ENCODE measurements at places on chromosomes 7 and 10.
A peak's percentile ranks its signal among the peaks of the same experiment; 100 is the strongest.

GRCh38 chr7:45617166-45617565 is 43.0 kb downstream of the ADCY1 start:
- no peak for DNase-seq

DNA sequence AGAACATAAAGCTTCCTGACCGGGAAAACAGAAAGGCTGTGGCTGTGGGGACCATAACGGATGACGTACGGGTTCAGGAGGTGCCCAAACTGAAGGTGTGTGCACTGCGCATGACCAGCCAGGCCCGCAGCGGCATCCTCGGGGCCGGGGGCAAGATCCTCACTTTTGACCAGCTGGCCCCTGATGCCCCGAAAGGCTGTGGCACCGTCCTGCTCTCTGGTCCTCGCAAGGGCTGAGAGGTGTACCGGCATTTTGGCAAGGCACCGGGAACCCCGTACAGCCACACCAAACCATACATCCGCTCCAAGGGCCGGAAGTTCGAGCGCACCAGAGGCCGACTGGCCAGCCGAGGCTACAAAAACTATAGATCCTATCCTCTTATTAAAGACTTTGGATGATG is 179.3 kb downstream of the PTN start:
- DNase-seq = no peak

- DNase-seq = no peak
Measured at GRCh38 chr10:123194056-123194455, 39.9 kb downstream of the BUB3 start.

DNA sequence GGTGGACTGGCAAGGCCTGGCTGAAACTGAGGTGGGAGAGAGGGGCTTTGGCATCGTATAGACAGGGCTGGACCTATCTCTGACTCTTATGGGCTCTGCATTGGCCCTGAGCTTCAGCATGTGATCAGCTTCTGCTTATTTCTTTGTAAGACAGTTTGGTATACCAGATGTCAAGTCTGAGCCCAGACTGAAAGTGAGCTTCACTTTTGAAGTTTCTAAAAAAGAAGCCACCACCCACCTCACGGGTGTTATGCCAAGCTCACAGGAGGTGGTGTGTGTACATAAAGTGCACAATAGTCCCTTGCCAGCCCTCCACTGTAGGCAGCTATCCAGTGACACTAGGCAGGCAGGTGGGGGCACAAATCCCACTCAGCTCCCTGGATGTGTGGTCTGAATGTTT is 68.7 kb upstream of the SEPHS1 start:
- DNase-seq = no peak

DNA sequence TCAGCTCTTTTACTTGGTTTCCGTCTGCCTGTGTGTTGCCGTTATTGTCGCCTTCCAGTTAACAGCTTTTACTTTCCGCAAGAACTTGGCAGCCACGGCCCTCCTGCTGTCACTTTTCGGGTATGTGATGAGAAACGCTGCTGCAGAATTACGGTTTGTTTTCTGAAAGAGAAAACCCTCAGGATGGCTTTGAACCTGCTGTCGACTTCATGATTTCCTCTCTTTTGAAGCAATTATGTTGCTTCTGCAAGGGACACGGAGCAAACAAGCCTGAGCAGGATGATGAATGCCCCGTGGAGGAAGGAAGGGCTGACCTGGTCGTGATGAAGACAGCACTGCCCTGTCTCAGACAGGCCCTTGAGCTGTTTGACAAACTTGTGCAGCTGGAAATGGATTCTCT is 339.8 kb downstream of the ABCA13 start:
- DNase-seq = no peak

DNA sequence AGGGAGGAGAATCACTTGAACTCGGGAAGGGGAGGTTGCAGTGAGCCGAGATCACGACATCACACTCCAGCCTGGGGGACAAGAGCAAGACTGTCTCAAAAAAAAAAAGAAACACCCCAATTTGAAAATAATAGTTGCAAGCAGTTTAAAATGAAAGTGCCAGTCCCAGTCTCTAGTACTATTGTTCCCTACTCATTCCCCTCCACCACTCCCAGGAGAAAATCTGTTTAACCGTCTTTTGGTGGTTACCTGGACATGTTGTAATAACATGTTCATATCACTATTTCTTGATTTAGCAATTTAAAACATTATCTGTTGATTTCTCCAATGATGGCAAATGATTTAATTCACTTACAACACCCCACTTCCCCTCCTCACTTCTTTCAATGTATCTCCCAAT is 44.7 kb downstream of the KIFBP start:
- no peak for DNase-seq

- no peak for DNase-seq
Measured at GRCh38 chr10:109430799-109431198, 492.5 kb downstream of the XPNPEP1 start.

DNA sequence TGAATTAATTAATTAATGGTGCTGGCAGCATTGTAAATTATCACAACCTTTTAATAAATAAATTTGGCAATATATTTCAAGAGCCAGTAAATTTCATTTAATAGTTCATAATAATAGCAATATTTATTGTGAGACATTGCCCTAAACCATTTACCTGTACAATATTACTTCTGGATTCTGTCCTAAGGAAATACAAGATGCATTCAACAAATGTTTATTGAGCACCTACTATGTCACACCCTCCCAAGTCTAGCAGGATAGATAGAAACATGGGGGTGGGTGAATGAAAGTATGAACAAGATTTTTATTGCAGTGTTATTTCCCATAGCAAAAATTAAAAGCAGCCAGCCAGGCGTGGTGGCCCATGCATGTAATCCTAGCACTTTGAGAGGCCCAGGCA is 4.4 kb upstream of the HERC4 start:
- DNase-seq = no peak

DNA sequence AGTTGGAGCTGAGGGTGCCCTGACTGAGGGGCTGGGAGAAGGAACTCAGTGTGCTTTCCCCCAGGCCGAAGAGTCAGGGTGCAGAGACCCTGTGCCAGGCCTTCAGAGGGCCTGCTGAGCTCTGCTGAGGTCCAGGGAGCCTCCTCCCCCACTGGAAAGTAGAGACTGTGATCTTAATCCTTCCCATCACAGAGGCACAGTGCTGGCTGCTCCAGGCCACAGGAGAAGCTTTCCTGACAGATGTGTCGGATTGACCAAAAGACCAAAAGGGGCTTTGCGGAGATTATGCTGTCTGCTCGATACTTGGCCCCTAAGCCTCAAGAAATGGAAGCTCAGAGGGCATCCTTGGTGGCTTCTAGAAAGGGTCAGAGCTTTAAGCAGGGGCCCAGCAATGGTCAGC is 32.9 kb upstream of the BTRC start:
- DNase-seq = no peak

DNA sequence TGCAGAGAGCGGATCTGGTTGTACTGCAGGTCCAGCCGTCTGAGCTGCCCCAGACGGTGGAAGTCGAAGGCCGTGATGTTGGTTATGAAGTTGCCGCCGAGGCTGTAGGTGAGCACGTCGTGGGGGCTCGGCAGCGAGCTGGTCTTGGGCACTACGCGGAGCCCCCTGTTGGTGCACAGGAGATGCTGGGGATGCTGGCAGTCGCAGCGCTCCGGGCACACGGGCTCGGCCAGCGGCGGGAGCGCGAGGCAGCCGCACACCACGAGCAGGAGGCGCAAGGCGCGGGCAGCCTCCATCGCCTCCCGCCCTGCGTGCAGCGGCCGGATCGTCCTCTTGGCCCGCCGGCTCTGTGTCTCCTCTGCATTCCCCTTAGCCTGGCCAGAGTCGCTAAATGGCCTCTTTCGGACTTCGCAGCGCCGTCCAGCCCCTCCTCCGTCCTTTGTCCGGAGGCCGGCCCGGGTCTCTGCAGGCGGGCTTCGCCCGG is 337 bp downstream of the TRIL start:
- DNase-seq = peak; percentile 17

DNA sequence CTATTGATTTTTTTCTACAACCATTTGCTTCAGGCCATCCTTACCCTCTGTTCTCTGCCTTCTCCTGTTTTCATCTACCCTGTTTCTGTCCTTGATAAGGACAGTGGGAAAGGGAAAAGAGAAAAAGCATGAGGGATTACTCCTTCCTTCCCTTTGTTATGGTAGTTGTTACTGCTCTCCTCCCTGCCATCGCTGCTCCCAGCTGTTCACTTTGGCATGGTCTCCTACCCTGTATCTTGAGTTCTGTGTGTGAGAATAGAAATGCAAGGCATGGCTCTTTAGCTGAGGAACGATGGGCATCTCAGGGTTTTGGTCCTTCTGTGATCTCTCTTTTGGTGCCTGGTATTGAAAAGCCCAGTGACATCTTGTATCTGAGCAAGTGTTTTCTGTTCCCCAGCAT is 6.4 kb downstream of the CCSER2 start:
- no peak for DNase-seq

DNA sequence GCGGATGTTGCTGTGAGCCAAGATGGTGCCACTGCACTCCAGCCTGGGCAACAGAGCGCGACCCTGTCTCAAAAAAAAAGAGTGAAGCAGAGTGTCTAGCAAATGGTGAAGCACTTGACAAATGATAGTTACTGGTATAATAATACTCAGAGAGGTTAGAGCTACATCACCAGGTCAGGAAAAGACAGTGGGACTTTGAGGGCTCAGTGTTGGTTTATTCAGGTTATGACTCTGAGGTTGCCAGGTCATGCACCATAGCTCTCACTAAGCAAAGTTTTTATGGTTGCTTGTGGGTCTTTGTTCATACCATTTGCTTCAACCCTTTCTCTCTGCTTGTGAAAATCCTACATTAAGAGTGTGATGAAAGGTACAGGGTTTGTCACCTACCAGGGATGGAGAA is 13.6 kb downstream of the MRPS33 start:
- DNase-seq = no peak

GRCh38 chr10:33155720-33156638 is 178.5 kb downstream of the NRP1 start:
- no peak for DNase-seq

DNA sequence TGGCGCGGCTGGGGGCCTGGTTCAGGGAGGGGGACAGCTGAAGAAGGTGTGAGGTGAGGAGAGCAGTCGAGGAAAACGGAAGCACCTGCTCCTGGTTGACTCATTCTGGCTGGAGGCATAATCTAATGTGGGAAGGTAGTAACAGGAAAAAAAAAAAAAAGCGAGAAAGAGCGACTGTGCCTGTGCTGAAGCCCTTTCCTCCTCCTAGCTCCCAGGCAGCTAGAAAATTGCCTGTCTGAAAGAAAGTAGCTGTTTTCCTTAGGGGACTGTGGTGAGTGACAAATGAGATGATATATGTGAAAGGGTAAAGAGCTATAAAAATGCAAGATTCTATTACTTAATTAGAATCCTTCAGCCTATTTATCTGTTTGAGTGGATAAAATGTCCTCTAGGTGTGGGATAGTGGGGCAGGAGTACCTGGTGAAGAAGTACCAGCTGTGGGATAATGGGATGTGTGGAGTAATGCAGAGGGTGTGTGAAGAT is 4.9 kb upstream of the MEST start:
- DNase-seq = no peak

- peak; percentile 34 for DNase-seq
Measured at GRCh38 chr10:33661580-33662336, 327.3 kb upstream of the NRP1 start.
